HepG2 (cell line): ENCODE measurements at places on chromosomes 1 and 21. TPM values are rescaled to one million over a fixed set of nuclear protein-coding genes. Genes with fewer than 3 reads are reported as not detected.

SH2D5 gene
- 1.2 and 1.4 TPM in 2 replicates for polyA plus RNA-seq

KDF1 gene
- polyA plus RNA-seq, result 4.9 and 7.4 TPM in 2 replicates

DNAI4 gene
- polyA plus RNA-seq, result 0.08 and 0.25 TPM in 2 replicates

TSTD1 gene
- 0.15 TPM in 1 of 2 replicates, not detected in the other for polyA plus RNA-seq

OR2L8 gene
- not detected in 2 replicates for polyA plus RNA-seq

STUM gene
- not detected in 2 replicates for polyA plus RNA-seq
